ENCODE measurements at places on chromosomes 11 and 22.

DNA sequence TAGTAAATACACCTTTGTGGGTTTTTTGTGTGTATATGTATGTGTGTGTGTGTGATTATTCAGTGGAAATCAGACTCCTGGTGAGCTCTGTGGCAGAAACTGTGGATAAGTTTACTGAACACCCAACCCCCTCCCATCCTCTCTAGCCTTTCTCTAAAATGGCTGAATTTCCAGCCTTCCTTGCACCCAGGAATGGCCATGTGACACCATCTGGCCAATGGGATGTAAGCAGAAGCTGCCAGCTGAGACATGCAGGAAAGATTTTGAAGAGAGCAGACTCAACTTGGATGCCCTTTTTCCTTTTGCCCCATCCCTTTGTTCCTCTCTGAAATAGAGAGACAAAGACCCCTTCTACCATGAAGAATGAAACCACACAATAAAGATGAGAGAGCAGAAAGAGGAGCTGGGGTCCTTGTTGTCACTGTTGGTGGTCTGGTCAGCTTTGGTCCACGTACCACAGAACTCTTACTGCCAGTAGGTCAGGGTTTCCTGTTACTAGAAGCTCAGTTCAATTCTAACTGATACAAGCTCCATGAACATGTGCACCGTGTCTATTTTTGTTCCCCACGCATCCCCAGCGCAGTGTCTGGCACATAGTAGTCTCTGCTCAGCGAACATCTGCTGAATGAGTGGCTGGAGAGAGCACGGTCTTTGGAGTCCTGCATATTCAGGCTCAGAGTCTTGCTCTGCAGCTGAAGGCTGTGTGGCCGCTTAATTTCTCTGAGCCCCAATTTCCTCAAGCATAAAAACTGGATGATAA, 57.5 kb downstream of the SEZ6L start:
- no peak for DNase-seq

DNA sequence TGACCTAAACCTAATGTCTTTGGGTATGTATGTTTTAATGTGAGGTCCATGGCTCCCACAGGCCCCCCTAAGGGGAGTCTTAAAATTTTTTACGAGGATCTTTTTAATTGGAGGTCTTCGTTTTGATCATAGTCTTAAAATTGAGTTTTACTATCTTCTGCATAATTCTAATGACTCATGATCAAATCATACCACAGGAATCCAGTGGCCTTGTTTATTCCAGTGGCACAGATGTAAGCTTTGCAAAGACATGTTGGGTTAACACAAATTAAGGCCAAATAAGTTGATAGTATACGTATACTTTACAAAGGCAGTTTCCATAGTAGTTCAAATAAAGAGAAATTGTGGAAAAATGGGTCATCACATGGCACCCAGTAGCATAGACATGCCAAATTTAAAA, 33.9 kb upstream of the FJX1 start:
- no peak for DNase-seq

GRCh38 chr11:44577231-44577830, 11.9 kb downstream of the CD82 start:
- no peak for DNase-seq

GRCh38 chr11:26558190-26558589, 13.9 kb downstream of the MUC15 start:
- no peak for DNase-seq

DNA sequence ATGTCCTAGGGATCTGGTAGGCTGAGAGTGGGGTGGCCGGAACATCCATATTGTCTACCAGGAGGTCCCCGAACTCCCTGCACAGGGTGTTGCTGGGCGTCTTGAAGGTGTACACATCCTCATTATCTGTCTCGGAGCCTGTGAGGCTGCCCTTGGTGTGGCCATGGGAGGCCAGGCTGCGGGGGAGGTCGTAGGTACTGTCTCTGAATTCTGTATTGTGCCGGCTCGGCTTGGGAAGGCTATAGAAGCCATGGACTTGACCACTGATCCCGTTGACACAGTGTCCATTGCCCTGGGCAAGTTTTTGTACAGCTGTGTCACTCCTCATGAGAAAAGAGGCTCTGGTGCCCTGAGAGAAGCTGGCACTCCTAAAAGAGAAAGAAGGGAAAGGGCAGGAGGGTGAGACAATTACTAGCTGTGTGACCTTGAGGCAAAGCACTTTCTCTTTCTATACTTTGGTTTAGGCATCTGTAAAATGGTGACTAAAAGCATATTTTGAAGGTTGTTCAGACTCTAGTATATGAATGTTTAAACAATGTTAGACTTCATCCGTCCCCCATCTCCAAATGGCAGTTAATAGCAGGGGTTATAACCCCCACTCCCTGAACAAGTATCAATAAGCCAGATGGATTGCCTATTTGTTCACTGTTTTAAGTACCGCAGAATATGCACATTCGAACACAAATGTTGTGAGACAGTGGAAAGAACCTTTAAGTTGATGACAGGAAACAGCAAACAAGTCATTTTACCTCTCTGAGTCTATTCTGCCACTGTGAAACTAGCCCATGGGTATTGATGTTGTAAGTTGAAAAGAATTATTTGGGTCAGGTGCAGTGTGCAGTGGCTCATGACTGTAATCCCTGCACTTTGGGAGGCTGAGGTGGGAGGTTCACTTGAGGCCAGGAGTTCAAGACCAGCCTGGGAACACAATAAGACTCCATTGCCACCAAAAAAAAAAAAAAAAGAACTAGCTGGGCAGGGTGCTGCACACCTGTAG, 38.3 kb downstream of the USP35 start:
- DNase-seq: no peak

- DNase-seq: no peak
Observed at GRCh38 chr22:36923131-36923788, 9.8 kb downstream of the CSF2RB start.

GRCh38 chr11:14255238-14255534, 103.8 kb downstream of the RRAS2 start:
- no peak for DNase-seq

DNA sequence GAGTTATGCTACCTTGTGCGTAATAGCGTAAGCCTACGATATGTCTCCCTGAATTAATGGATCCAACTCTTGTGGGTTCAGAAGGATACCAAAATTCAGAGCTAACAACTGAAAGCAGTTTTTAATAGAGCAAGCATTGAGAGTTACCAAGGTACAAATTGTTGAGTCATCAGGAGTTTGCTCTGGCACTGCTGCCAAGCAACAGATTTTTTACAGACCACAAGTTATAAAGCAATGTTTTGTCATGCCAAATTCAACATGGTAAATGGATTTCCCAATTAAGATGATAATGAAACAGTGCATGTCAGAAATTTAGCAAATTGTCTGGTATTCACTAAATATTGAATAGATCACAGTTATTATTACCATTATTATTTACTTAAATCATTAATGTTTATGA, 295.6 kb downstream of the NELL1 start:
- no peak for DNase-seq

Measured in SHP77 (cell line).